ENCODE measurements at places on chromosomes 3 and 15. TPM values are rescaled to one million over a fixed set of nuclear protein-coding genes. Genes with fewer than 3 reads are reported as not detected.

TRIM42 gene
- not detected for total RNA-seq

PGBD4 gene
- total RNA-seq = 1.9 TPM

ZPLD1 gene
- not detected for total RNA-seq

DNA sequence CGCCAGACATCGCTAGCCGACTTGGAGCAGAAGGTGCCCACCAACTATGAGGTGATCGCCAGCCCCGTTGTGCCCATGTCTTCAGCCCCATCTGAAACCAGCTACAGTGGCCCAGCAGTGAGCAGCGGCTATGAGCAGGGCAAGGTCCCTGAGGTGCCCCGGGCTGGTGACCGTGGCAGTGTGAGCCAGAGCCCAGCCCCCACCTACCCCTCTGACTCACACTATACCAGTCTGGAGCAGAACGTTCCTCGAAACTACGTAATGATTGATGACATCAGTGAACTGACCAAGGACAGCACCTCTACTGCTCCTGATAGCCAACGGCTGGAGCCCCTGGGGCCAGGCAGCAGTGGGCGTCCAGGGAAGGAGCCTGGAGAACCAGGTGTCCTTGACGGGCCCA lies 12.9 kb upstream of the APEH start:
- no peaks in the 10 kb centered on the region for H3K36me3 ChIP-seq
- H3K4me1 ChIP-seq = no peaks in the 10 kb centered on the region
- H3K27me3 ChIP-seq = no peaks in the 10 kb centered on the region
- H3K4me3 ChIP-seq = no peak overlapping the region
- no peak overlapping the region for H3K27ac ChIP-seq
- DNase-seq = no peak

GRCh38 chr15:67085818-67086636 lies 20.6 kb downstream of the SMAD3 start:
- H3K4me1 ChIP-seq = peaks cover 92% of the 10 kb centered on the region
- no peak overlapping the region for H3K4me3 ChIP-seq
- no peaks in the 10 kb centered on the region for H3K27me3 ChIP-seq
- no peak overlapping the region for H3K27ac ChIP-seq

DNA sequence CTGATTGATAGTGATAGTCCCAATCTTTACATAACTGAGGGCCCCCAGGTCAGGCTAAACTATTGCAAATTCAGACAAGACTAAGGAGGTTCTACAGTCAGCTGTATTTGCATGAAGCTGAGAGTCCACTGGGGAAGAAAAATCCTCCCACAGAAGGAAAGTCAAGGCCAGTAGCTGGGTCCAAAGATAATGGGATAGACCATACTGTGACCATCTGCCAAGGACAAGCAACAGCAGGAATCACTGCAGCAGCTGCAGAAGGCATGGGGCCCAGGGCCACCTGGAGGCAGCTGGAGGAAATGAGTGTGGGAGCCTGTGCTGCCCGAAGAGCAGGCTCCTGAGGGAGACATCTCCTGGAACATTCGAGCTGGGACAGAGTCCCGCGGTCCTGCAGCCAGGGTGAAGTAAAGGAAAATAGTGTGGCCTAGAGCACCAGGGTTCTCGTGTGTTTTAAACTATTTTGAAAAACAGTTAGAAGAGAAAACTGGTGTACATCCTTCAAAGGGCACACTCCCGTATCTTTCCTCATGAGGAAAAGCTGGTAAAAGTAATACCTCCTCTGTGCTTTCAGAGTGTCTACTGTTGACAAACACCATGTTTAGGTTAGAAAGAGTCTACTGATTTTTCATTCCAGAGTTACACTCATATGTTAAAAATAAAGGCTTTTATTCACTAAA lies 13.2 kb upstream of the TMEM212 start:
- peak overlapping the region; percentile 50 for H3K27ac ChIP-seq
- H3K4me3 ChIP-seq = no peak overlapping the region
- no peaks in the 10 kb centered on the region for H3K27me3 ChIP-seq
- peaks cover 27% of the 10 kb centered on the region for H3K4me1 ChIP-seq
- no peaks in the 10 kb centered on the region for H3K36me3 ChIP-seq

- H3K36me3 ChIP-seq = no peaks in the 10 kb centered on the region
- H3K27ac ChIP-seq = no peak overlapping the region
- no peak for DNase-seq
- H3K4me3 ChIP-seq = no peak overlapping the region
These were observed 52.4 kb downstream of the TBL1XR1 start for GRCh38 chr3:177144922-177145321.

Measured in gastrocnemius medialis (tissue), 4 donors.